ENCODE measurements at places on chromosomes 12 and 14.

DNA sequence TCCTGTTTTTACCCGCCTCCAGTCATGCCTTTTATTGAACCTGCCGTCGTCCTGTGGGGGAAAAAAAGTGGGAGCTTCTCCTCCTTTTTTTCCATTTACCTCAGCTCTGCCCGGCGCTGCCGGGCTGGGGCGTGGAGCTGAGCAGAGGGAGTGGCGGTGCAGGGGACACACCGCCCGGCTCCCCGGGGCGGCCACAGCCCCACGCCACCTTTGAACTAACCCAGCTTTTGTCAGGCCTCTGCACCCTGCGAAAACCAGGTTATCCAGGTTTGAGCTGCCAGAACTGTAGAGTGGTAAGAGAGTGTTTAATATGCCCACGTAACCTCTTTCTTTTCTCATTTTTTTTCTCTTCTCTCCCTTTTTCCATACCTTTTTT is 161.0 kb upstream of the FKBP4 start:
- DNase-seq = no peak

DNA sequence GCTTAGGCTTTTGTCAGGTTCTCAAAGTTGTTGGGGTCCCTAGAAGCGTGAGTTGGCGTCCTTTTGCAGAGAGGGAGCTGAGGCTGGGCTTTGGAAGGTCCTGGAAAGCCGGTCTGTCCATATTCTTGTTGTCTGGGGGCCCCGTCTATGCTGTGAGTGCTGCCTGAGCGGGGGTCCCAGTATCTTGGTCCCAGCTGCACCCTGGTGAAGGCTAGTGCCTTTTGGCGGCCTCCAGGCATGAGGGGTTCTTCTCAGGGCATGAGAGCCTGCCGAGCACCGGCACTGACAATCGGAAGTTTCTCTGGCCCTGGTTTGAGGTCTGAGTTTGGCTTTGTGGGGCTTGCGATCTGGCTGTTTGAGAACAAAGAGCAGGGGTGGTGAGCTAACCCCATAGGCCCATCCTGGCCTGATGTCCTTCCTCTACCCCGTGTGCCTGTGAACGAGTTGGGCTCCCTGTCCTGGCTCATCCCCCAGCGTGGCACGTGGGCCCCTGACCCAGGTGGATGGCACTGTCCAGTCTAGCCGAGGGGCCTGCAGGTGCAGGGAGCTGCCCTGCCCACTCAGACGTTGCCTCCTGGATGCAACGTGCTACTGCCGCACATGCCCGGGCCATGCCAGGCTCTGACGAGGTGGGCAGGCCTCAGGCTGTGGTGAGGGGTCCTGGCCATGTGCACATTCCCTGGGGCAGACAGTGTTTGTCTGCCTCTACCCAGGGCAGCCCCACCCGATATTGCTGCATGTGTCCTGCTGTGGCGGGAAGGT is 3.9 kb downstream of the CEP170B start:
- no peak for DNase-seq

DNA sequence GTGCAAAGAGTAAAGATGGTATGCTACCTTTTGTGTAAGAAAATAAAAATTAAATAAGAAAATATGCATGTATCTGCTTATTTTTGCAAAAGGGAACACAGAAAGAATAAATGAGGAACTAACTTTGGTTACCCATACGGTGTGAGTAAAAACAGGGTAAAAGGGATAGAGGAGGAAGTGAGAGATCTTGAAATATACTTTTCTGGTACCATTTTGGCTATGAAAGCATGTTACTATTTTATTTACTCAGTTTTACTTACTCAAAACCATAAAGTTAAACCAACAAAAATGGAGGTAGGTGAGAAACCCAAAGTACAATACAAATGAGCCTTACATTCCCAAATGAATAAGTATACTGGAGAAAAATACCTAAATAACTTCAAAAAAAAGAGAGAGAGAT is 122.0 kb upstream of the EGLN3 start:
- DNase-seq = no peak

DNA sequence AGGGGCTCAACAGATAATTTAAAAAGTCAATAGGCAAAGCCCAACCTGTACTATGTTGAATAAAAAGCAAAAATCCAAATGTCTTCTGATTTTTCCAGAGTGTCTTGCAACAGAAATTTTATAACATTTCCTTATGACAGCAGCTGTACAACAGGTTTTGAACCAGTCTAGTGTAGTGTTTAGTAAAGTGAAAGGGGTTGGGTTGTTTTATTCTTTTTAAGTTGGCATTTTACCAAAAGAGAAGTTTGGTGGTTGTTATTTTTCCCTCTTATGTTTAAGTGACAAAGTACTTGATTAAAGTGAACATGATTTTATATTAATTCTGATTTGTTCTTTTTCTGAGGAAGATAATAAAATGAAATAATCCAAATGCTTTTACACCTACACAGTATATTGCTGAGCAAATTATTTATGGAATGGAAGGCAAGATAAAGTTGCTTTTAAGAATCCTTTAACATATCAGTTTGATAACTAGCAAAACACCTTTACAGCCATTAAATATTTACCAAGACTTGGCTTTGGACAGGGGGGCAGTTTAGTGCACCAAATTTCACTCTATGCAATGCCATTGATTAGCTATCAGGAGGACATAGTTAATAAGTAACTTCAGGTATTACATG is 128.9 kb downstream of the FOXA1 start:
- DNase-seq = no peak

DNA sequence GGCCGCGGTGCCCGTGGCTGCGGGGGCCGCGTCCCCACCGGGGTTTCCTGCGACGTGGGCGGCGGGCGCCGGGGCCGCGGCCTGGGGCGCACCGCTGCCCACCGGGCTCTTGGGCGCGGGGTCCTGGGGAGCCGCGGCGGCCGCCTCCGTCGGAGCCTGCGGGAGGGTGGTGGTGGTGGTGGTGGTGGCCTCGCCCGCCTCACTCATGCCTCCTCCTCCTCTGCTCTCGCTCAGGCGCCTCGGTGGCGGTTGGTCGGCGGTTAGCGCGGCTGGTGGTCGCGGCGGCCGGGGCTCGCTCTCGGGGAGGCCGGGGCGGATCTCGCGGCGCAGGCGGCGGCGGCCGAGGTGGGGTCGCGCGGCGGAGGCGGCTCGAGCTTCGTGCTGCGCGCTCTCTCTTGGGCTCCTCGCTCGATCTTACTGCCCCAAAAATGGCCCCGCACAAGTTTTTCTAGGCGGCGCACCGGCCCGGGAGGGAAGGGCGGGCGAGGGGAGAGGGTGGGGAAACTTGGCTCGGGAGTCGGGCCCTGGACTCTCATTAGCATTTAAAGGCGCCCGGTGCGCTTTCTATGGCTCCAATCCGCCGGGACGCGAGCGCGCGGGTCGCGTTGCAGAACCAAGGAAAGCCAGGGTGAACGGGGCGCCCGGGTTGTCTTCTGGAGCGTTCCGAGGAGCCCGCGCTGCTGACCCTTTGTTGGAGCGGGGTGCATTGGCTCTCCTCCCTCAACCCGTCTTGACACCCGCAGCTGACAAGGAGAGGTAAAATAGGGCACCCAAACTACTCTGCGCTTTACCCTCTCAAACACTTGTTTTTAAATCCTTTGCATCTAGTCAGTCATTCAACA is at the start of gene YBX3:
YBX3 (minus strand) TSS at position 419 of the 842 bp plus-strand sequence; CDS start at position 207, 212 bp downstream.
- DNase-seq = peak; percentile 45

- no peak for DNase-seq
These were observed 30.5 kb downstream of the PPP2R5C start for GRCh38 chr14:101791919-101792572.

DNA sequence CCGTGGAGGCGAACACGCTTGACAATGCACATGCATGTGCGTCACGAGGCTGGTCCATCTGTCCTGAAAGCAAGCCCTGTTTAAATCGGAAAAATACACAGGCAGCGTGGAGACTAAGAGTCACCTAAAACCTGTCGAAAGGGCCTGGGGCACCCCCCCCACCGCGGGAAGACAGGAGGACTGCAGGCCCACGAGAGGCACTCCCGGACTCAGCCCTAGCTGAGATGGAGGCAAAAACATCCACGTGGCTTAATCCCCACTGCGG is 54.1 kb downstream of the CDC42BPB start:
- DNase-seq = no peak

DNA sequence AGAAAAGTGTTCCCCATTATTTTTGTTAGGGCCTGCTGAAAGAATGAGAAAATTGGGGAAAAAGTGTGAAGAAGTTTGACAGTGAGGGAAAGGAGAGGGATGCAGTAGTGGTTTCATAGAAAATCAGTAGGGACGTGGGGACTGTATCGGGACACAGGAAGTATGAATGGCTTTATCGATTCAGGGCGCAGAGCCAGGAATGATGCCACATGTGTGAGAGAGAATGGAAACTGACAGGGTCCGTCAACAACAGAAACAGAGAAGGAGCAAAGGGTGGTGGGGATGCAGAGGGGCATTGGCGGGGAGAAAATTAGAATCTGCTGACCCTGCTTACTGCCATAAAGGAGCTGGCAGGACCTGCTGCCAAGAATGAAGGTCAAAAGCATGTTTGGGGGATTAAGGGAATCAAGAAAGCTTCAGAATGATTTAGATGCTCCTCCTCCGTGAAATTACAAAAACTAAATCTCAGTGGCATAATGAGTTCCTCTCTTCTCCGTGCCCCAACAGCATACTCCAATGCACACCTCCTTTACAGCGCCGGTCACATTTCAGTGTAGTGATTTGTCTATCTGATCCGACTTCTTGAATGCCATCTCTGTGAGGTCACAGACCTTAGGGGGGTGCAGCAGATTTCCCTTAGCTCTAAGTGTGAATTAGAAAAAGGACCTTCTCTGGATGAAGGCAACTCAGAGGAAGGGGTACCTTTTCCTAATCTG is 92.6 kb downstream of the EMP1 start:
- no peak for DNase-seq

GRCh38 chr14:45251912-45252311 is 1.1 kb downstream of the MIS18BP1 start:
- DNase-seq = no peak

DNA sequence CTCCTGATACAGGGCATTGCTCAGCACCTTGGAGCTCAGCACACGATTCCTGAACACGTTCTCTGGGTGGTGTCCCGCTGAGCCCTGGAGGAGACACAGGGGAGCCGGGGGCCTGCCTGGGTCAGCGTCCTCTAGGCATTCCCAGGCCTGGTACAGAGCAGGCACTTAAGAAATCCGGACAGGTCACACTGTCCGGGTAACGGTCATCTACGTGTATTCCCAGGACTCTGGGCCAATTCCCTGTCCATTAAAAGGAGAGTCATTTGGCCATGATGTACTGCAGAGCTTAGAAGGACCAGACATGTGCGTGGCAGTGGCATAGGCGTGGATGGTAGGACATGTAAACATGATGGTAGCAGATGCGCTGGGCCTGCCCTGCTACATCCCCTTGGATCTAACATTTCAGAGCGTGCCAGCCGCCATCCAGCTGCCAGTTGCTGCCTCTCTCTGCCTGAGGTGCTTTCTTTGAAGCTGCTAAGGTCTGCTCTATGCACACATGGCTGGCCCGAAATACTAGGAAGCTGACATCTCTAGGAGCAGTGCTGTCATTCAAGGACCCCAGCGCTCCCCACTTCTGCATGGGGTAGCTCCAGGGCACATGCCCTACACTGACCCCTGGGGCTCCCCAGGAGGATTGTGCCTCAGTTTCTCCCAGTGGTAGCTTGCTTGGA is 273.1 kb upstream of the RTL1 start:
- no peak for DNase-seq

DNA sequence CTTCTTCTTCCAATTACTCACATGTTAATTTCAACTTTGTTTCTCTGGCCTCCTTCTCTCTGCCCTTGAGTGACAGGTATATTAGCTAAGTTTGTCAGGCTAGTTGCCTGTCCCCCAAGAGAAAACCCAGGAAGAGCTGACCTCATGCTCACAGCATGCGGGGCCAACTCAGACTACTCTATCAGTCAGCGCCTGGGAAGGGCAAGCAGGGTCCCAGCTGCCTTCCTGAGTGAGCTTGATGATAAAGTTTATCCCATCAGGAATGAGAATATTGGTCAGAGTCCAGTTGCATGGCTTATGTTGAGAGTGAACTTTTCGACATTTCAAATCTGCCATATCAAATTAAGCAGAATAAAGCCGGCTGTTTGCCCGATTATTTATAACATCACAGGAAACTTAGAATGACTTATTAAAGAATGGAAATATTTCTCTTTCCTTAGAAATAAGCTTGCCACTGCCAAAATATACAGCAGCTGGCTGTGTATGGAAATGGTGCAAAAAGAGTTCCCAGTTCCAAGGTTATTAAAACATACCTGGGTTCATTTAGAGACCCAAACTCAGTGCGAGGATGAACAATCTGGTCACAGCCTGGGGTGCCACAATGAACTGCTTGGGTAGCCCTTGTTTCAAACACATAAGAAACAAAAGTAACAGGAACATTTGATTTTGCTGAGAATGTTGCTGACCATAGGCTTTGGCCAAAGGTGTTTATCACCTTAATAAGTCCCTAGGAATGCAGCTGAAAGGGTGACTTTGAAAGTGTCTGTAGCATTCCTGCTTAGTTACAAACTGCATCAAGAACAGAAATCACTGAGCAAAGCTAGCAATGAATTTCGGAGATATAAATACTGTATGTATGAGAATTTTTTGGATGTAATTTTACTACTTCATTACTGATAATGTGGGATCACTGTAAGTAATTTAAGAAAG is 1553.8 kb upstream of the FLRT2 start:
- peak; percentile 18 for DNase-seq

GRCh38 chr12:96425321-96425720 is 25.1 kb upstream of the CDK17 start:
- no peak for DNase-seq

GRCh38 chr12:726281-727140 is 25.9 kb upstream of the WNK1 start:
- no peak for DNase-seq

DNA sequence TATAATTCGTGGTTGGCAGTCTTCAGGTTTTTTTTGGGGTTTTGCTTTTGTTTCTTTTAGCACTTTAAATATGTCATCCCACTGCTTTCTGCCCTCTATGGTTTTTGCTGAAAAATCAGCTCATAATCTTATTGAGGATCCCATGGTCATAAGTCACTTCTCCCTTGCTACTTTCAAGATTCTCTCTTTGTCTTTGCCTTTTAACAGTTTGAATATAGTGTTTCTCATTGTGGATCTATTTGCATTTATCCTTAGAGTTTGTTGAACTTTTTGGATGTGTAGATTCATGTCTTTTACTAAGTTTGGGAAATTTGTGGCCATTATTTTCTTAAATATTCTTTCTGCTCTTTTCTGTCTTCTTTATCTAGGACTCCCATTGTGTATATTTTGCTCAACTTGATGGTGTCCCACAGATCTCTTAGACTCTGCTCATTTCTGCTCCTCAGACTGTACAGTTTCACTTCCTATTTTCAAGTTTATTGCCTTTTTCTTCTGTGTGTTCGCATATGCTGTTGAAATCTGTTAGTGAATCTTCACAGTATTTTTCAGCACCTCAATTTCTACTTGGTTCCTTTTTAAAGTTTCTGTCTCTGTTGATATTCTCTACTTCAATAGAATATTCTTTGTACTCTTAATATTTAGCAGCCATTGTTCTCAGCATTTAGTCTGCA is 70.8 kb downstream of the WNK1 start:
- no peak for DNase-seq

GRCh38 chr14:100086361-100086760 is 21.1 kb downstream of the EVL start:
- no peak for DNase-seq

Measured in smooth muscle cell of the brain vasculature (primary cell).